ENCODE measurements at places on chromosomes 16 and 17.

GRCh38 chr17:44915862-44916780 is 821 bp upstream of the GFAP start:
- DNase-seq, result no peak

- DNase-seq, result no peak
Observed at GRCh38 chr16:55754056-55754455, 78.8 kb downstream of the CES1 start.

DNA sequence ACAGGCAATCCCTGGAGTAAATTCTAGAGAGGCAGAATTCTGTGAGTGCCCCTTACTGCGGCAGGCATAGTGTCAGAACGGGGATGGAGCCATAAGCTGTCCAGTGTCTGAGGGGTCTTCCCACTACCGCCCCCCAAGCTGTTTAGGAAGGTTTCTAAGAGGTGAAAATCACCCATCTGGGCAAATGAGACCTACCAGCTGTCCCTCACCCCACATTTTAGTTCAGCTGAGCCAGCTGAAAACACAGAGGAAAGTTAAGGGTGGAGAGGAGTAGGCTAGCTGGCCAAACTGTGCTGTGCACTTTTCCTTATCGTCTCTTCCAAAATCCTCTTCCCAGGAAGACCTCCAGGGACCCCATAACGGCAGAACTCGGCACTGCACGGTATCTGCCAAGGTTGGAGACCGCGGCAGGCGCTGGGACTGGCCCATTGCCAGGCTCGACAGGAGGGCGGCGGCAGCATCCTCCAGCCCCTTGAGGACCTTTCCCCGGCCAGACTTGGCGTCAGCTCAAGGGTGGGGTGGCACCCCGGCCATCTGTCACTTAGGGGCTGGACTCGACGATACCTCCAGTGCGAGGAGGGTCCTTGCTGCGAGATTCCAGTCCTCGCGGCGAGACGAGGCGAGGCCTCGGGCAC is 955 bp downstream of the ACLY start:
- no peak for DNase-seq

GRCh38 chr17:28173031-28173561 is 130.6 kb downstream of the NLK start:
- DNase-seq, result peak; percentile 25

- no peak for DNase-seq
Observed at GRCh38 chr17:78777881-78778280, 4.2 kb downstream of the CYTH1 start.

DNA sequence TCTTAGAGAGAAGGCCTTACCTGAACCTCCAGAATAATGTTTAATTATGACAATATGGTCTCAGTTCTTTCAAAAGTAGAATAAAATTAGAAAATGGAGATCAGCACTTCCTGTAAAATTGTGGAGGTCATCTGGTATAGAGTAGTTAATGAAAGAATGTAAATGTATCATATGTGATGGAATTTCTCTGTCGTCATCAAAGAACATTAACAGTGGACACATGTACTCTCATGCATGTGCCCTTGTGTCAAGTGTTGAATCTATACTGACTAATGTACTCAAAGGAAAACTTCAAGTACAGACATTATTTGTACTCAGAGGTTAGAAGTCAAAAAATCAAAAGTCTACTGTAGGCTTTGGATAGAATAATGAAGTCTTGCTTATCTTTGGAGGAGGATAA is 129.2 kb upstream of the MYOCD start:
- DNase-seq, result no peak

- peak; percentile 31 for DNase-seq
Observed at GRCh38 chr16:68234188-68235107, 1.5 kb downstream of the ESRP2 start.

Data from thymus (tissue), 14 donors.